ENCODE measurements at places on chromosomes 12 and 14. TPM values are rescaled to one million over a fixed set of nuclear protein-coding genes. Genes with fewer than 3 reads are reported as not detected.

- no peak for DNase-seq
Observed at GRCh38 chr14:66426451-66426850, 59.7 kb upstream of the CCDC196 start.

DNA sequence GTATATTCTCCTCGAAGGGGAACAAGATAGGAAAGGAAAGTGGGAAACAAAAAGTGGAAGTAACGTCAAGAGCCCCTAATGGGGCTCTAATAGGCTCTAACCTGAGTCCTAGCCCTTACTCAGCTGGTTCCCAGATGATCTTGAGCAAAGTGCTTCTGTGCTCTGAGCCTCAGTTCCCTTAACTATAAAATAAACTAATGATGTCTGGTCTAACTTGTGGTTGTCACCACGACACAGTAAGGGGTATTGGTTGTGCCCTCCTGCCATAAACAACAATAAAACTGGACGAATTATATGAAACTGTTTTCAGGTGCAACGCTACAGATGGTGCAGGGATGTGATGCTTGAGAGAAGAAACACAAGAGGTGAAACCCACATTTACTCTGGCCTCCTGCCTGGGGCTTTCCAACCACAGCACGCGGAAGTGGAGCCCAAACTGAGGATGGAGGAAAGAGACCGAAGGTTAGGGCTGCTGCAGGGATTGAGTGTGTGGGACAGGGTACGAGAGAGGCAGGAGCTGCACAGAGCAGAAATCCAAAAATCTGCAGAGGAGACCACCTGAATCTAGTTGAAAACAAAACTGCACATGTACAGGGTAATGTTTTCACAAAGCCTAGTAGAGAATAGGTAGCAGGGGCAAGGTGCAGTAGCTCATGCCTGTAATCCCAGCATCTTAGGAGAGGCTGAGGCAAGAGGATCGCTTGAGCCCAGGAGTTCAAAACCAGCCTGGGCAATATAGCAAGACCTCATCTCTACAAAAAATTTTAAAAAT is 45.6 kb upstream of the BCL2L14 start:
- no peak for DNase-seq

GRCh38 chr14:21352587-21352986 is 31.2 kb downstream of the SUPT16H start:
- DNase-seq = peak; percentile 56

DNA sequence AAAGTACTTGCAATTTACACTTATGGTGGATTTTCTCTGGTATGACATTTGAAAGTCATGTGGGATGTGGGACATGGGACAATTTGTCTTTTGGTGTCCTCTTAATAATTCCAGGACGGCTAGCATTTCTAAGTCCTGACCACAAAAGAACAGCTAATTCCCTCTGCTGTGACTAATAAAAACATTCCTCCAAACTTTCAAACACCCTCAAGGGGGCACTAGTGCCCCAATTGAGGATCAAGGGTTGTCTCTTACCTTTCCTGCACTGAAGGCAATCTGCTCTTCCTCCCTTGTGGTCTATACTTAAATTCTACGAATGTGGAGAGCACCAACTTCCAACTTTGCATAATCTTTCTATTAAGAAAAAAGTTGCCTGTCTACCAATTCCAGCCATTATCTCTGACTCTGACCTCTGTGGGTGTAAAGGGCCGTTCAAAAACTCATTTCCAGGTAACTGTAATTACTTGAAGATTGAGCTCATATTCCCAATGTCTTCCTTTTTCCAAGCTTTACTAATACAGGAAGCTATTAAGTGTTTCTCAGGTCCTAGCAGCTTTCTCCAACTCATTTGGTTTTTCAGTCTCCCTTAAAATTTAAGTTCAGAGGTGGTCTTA is 210.2 kb downstream of the PTPRO start:
- DNase-seq = no peak

GRCh38 chr14:91230397-91231035 is 14.0 kb downstream of the GPR68 start:
- no peak for DNase-seq

DNA sequence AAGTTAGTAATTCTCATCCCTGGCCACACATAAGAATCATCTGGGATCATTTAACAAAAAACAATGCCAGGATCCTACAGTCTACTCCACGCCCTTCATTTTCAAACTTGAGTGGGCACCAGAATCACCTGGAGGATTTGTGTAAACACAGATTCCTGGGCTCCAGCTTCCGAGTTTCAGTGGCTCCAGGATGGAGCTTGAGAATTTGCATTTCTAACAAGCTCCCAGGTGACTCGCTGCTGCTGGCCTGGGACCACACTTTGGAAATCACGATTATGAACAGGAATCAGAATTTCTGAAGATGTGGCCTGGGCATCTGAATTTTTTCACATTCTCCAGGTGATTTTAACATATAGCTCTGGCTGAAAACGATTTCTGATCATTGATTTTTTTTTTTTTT is 234.8 kb downstream of the CACNA1C start:
- no peak for DNase-seq

Gene RFX4
- polyA plus RNA-seq = not detected

- no peak for DNase-seq
Observed at GRCh38 chr12:6534695-6534944, 303 bp downstream of the GAPDH start.

Gene RGS6
- polyA plus RNA-seq = 2.8 TPM
